ENCODE measurements at places on chromosomes 3 and 15.
A peak's percentile ranks its signal among the peaks of the same experiment; 100 is the strongest.

DNA sequence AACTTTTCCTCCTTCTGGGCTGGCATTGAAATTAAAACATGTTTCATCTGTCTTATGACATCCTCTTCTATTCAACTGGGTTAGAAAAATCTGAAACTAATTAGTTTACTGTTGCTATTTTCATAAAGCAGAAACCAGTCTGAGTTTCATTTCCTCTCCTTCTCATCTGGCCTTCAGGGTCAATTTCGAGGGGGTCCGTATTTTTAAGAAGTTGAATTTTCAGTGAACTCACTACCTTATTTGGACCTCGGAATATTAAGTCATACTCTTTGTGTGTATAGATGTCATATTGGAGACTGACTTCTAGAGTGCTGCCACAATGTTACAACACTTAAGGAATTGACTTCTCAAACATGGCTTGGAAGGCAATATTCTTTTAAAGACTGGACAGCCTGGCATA, 485.9 kb downstream of the SQOR start:
- DNase-seq = peak; percentile 18

GRCh38 chr3:99781761-99782160, 35.9 kb upstream of the CMSS1 start:
- DNase-seq = peak; percentile 67

- DNase-seq = no peak
Measured at GRCh38 chr15:59711451-59712243, 22.5 kb upstream of the BNIP2 start.

GRCh38 chr3:15492847-15493360, 28.6 kb downstream of the COLQ start:
- peak; percentile 58 for DNase-seq

- peak; percentile 86 for DNase-seq
Measured at GRCh38 chr3:58386626-58387365, 46.8 kb downstream of the PDHB start.

- no peak for DNase-seq
Measured at GRCh38 chr3:127974226-127974625, 59.2 kb downstream of the KBTBD12 start.

GRCh38 chr3:98807561-98807960, 44.4 kb downstream of the ST3GAL6 start:
- DNase-seq = no peak

- no peak for DNase-seq
Measured at GRCh38 chr15:42072141-42072685, 22.1 kb downstream of the PLA2G4D start.

DNA sequence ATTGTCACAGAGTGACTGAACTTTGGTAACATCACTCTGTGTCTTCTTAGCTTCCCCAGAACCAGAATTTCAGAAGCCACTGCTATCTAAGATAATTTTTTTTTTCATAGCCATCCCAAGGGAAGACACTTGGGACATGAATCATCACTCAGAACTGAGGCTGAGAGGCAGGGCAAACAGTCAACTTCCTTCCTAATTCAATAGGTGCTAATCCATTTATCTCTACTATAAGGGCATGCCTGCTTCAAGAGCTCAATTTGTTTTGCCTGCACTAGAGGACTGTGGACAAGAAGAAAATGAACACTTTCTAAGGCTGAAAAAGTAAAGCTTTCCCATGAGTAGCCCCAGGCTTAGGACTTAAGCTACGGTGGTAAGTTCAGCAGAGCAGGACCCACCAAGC, 56.7 kb upstream of the MYRIP start:
- DNase-seq = no peak

DNA sequence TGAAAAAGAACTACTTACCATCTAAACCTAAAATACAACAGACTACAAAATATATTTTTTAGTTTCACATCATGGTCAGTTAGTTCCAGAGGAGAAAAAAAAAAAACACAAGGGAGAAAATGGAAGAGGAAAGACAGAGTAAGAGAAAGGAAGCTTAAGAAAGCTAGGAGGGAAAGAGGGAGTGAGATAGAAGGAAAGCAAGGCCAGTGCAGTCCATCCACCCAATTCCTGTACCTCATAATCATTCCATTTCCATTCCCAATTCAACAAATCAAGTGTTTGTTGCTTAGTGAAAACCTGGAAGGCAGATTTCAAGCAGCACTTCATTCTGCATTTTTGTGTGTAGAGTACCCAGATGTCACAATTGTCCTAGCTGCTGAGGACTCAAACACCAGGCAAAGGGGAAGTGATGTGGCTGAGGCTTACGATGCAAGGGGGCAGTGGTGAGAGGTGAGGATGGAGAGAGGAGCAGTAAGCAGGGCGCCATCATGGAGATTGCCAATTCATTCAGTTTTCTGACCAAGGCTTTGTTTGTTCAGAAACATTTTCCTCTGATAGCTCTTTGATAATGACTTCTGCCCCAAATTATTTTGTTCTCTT, 83.6 kb upstream of the GSK3B start:
- DNase-seq = peak; percentile 66

- DNase-seq = no peak
Measured at GRCh38 chr15:34473840-34474239, 36.2 kb upstream of the GOLGA8A start.

- DNase-seq = no peak
Measured at GRCh38 chr15:100189849-100190248, 151.9 kb downstream of the ADAMTS17 start.

DNA sequence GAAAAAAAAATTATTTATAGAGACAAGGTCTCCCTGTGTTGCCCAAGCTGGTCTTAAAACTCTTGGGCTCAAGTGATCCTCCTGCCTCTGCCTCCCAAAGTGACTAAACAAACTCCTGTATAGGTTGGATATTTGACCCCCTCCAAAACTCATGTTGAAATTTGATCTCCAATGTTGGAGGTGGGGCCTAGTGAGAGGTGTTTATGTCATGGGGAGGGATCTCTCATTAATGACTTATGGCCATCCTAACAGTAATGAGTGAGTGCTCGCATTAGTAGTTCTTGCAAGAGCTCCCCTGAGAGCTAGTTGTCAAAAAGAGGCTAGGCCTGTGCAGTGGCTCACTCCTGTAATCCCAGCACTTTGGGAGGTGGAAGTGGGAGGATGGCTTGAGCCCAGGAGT, 141.2 kb downstream of the STT3B start:
- DNase-seq = no peak

DNA sequence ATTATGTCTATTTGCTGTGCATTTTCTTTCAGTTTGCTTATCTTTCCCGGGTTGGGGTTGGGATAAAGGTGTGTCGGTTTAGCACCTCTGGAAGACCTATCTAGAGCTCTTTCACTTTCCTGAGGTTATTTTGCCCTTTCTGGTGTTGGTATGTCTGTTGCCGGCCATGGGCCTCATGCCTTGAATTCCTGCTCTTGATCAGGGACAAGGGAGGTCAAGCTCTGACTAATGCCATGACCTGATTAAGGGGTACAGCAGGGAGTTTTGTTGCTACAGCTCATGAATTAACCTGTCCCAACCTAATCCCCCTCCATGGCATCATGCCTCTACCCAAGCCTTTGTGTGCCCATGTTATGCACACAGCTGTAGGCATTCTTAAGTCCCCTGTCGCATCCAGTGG, 70.5 kb upstream of the GOLGA6B start:
- DNase-seq = peak; percentile 13

GRCh38 chr15:64314456-64314855, 41.5 kb downstream of the CSNK1G1 start:
- DNase-seq = peak; percentile 17

DNA sequence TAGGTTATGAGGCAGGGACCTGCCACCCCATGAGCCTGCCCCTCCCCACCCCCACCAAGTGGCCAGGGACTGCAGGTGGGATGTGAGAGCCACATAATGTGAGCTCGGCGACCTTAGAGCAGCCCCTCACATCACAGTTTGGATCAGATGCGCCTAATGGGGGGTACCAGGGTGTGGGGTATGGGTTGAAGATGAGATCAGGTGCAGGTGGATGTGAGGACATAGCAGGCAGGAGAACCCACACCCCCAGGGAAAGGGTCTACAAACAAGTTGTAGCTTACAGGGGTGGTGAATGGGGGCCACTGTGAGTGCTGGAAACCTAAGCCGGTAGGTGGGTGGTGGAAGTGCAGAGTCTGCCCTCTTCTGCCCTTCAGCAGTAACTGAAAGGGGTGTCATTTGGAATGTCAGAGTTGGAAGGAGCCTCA, 94.0 kb downstream of the CORO2B start:
- peak; percentile 27 for DNase-seq

- peak; percentile 23 for DNase-seq
Measured at GRCh38 chr15:45314960-45315359, 62.9 kb downstream of the SLC28A2 start.

DNA sequence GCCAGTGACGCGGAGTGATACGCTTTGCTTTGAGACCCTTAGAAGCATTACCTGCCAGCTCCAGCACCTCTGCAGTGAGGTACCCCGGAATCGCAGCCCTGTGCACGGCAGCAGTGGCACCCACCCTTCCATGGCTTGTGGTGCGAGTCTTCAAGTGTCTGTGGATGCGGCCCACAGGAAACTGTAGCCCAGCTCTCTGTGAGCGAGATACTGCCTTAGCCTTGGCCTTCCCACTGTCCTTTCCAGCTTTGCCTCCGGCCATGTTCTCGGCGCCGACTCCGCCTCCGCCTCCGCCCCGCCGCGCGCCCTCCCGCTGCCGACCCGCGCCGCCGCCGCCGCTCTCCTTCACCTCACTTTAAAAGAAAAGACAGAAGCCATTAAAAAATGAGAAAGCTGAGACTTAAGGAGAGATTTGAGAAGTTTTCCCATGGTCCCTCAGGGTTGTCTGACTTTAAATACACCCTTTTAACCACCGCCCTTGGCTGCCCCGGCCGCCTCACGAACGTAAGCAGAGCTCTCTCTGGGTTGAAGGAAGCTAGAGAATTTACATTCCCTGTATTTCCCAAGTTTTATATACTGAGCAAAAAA, 78.5 kb upstream of the FAM174B start:
- DNase-seq = peak; percentile 25

GRCh38 chr15:83504365-83504764, 57.2 kb downstream of the SH3GL3 start:
- DNase-seq = no peak

- no peak for DNase-seq
Measured at GRCh38 chr3:128402998-128403397, 63.7 kb downstream of the DNAJB8 start.

DNA sequence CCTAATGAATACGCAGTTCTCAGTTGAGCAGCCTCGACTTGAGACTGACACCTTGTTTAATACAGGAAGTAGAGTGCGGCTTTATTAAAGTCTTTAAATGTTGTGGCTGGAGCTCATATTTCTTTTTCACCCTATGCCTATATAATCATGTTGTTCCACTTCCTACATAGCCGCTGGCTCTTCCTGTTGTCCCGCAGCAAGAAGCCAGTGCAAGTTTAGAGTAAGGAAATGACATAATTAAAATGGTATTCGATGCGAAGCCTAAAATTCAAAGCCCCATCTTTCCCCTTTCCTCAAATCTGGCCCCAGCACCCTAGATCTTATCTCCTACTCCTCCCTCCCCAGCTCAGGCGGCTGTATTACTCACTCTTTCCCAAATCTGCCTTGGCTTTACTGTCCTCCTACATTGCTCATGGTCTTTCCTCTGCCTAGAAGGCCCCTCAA, 7.5 kb upstream of the PHLDB2 start:
- DNase-seq = peak; percentile 65

- DNase-seq = peak; percentile 88
Measured at GRCh38 chr3:157746391-157746790, 243.2 kb upstream of the VEPH1 start.

DNA sequence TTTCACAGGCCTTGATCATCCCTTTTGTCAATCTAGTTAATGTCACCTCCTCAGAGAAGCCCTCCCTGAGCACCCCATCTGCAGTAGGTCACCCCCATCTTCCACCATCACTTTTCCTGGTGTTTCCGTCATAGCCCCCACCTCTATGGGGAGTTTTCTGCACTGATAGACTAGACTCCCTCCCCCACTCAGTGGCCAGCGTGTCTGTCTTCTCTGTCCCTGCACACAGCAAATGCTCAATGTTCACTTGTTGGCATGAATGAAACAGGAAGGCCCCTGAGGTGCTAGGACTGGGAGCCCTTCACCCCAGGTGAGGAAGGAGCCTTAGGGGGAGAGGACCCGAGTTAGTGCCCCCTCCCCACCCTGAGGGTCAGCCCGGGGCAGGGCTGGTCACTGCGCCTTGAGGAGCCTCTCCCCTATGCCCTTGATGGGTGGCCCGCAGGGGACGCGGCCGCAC, 15.8 kb upstream of the FANCD2 start:
- DNase-seq = no peak

GRCh38 chr3:193987186-193987585, 148.8 kb upstream of the HES1 start:
- peak; percentile 60 for DNase-seq

- DNase-seq = no peak
Measured at GRCh38 chr3:8784676-8785435, 15.4 kb upstream of the OXTR start.

DNA sequence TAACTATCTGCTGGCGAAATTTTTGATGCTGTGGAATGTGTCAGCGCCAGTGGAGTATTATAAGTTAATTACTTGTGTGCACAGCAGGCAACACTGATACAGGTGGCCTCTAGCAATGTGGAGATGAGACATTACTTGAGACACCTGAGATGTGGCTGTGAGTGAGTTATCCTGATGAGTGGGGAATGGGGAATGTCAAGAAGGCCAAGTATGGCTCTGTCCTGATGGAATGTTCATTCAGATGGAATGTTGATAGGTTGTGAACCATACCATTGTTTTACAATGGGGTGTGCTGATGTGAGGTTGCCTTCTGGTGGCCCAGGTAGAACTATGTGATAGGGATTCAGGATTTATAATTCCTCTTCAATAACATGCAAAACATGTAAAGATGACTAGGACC, 404.8 kb downstream of the PTPRG start:
- no peak for DNase-seq

- peak; percentile 42 for DNase-seq
Measured at GRCh38 chr15:43518197-43518761, 871 bp downstream of the MAP1A start.

- no peak for DNase-seq
Measured at GRCh38 chr3:141969711-141970110, 93.3 kb downstream of the ATP1B3 start.

GRCh38 chr3:115227461-115227860, 80.4 kb upstream of the ZBTB20 start:
- DNase-seq = peak; percentile 50

DNA sequence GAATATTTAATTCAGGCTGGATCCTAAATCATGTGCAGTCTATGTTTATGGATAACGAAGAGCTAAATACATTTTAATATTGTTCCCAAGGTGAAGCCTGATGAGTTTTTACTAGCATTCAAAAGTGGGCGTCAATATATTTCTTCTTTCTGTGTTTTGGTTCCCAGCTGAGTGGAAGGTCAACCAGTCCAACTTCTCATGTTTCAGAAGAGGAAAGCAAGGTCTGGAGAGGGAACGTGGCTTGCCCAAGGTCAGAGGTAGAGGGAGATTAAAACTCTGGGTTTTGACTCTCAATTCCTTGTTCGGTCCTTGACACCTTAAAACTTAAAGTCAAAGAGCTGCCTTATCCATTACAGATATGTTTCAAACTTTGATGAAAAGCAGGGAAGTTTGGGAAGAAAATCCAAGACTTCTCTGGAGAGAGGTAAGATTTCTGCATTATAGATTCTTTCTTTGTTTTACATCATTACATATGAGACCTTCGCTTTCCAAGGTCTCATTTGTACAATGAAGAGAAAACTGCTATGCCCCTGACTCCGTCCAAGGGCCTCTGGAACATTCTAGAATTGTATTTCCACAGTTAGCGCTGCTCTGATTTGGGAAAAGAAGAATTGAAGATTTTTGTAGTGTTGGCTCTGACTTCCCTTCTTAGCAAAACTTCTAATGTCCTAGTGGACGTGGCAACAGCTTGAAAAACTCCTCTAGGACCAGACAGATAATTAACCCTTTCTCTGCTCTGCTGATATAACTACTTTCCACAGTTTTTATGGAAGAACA, 57.7 kb upstream of the HES1 start:
- no peak for DNase-seq
